ENCODE measurements at places on chromosomes 13 and 19. TPM values are rescaled to one million over a fixed set of nuclear protein-coding genes. Genes with fewer than 3 reads are reported as not detected.

Gene CYP2S1
- 2.0 TPM for total RNA-seq

Gene STARD13
- 2.0 TPM for total RNA-seq

Gene GRWD1
- 31.5 TPM for total RNA-seq

DNA sequence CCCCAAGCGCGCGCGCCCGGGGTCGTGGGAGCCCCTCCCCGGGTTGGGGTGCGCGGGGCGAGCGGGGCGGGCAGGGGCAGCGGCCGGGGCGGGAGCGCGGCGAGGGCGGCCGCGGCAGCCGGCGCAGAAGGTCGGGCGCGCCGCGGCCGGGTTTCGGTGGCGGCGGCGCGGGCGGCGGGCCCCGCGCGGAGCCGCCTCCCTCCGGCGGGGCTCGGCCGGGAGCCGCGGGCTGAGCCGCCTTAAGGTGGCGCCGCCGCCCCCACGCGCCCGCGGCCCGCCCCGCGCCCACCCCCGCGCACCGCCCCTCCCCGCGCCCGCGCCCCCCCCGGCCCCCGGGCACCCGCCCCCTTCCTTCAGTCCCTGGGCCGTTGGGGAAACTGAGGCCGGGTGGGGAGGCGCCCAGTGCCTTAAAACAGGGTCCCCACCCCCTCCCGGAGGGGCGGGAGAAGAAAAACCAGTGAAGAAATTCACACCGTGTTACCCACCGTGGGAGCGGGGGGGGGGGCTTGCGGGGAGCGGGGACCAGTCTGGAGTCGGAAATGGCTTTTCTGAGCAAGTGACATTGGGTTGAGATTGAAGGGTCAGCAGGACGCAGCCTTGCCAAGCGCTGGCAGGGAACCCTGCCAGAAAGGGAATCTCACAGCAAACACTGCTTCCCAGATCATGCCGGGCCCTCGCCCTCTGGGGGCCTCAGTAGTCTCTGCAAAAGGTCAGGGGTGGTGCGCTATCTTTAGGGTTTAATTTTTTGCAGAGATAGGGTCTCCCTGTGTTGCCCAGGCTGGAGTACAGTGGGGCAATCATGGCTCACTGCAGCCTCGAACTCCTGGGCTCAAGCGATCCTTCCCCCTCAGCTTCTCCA, at the start of gene TLE2:
TSS of gene TLE2 (minus strand) at position 216 of the 859 bp plus-strand sequence. CDS start 376 bp downstream, outside the sequence.
- H3K27ac ChIP-seq, result no peak within 1 kb of the TSS
- H3K36me3 ChIP-seq, result no peaks in the 10 kb centered on the region

GRCh38 chr19:18649371-18650020, 12.7 kb downstream of the KLHL26 start:
- no peaks in the 10 kb centered on the region for H3K27me3 ChIP-seq
- no peak overlapping the region for H3K27ac ChIP-seq
- DNase-seq, result peak; percentile 46

DNA sequence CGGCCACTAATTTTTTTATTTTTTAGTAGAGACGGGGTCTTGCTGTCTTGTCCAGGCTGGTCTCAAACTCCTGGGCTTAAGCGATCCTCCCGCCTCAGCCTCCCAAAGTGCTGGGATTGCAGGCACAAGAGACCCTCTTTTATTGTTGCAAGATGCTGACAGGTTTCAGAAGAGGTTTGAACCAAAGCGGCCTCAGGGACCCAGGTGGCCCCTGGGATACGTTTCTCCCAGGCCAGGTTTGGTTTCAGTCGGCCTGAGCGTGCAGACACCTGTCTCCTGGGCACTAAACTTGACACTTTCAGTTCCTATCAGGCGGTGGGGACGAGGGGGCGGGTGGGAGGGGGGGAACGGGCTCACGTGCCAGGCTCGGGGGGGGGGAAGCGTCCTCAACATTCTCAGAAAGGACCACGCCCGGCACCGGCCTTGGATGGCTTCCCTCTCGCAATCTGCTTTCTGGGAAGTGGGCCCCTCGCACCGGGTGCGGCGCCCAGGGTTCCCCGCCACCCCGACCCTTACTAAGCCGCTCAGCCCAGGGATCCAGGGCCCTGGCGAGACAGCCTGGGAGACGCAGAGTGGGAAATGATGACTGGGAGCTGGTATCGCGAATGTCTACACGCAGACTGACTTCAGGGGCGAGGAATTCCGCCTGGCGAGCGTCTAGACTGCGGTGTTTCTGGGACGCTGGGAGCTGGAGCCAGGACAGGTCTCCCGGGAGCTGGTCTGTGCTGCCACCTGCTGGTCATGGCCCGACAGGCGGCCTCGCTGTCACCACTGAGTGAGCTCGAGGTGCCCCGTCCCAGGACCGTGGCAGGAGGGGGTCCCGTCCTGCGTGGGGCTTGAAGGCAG, 91.6 kb downstream of the GNG7 start:
- H3K4me1 ChIP-seq, result no peaks in the 10 kb centered on the region
- peak overlapping the region; percentile 41 for H3K4me3 ChIP-seq
- H3K27ac ChIP-seq, result no peak overlapping the region
- peaks cover 22% of the 10 kb centered on the region for H3K27me3 ChIP-seq
- no peaks in the 10 kb centered on the region for H3K36me3 ChIP-seq
